Bronchus fibroblast of lung (primary cell): ENCODE measurements at places on chromosomes 12 and 14. TPM values are rescaled to one million over a fixed set of nuclear protein-coding genes. Genes with fewer than 3 reads are reported as not detected.

Gene HHIPL1
- 1.8 and 2.7 TPM in 2 replicates for total RNA-seq

Gene CATSPERB
- not detected in 2 replicates for total RNA-seq

Gene OR8S1
- not detected in 2 replicates for total RNA-seq

Gene USP44
- total RNA-seq = 0.50 and 1.0 TPM in 2 replicates

Gene KRT78
- not detected in 2 replicates for total RNA-seq

Gene RNF41
- total RNA-seq = 56.3 and 58.7 TPM in 2 replicates

Gene KRT82
- total RNA-seq = not detected in 2 replicates

Gene RAB15
- total RNA-seq = 1.6 and 2.2 TPM in 2 replicates

Gene RND1
- 0.30 TPM in 1 of 2 replicates, not detected in the other for total RNA-seq

Gene CLEC4E
- total RNA-seq = not detected in 2 replicates

Gene COX8C
- total RNA-seq = not detected in 2 replicates

Gene SYCP3
- total RNA-seq = 0.50 TPM in 1 of 2 replicates, not detected in the other

Gene COCH
- 0.45 and 0.84 TPM in 2 replicates for total RNA-seq

Gene PTMS
- 146 and 275 TPM in 2 replicates for total RNA-seq

Gene NXPH4
- total RNA-seq = 0.50 and 1.5 TPM in 2 replicates

Gene KRT2
- total RNA-seq = not detected in 2 replicates

Gene WNT5B
- total RNA-seq = 74.3 and 82.2 TPM in 2 replicates

Gene PLEK2
- 4.3 and 5.4 TPM in 2 replicates for total RNA-seq

Gene SCNN1A
- 0.67 and 1.0 TPM in 2 replicates for total RNA-seq

Gene KRT75
- not detected in 2 replicates for total RNA-seq

Gene LRRC74A
- not detected in 2 replicates for total RNA-seq

Gene AMIGO2
- 0.74 and 1.2 TPM in 2 replicates for total RNA-seq

Gene GYS2
- not detected in 2 replicates for total RNA-seq

Gene TMEM179
- 0.30 TPM in 1 of 2 replicates, not detected in the other for total RNA-seq
